Neural crest cell (in vitro differentiated cells): ENCODE measurements at places on chromosomes 7 and 10. TPM values are rescaled to one million over a fixed set of nuclear protein-coding genes. Genes with fewer than 3 reads are reported as not detected.

- no peaks in the 10 kb centered on the region for H3K27me3 ChIP-seq
- peak overlapping the region; percentile 52 for H3K27ac ChIP-seq
- H3K4me1 ChIP-seq: no peaks in the 10 kb centered on the region
- no peak overlapping the region for H3K4me3 ChIP-seq
Observed at GRCh38 chr10:68423522-68423921, 16.4 kb upstream of the RUFY2 start.

- H3K4me1 ChIP-seq: peaks cover 28% of the 10 kb centered on the region
- H3K36me3 ChIP-seq: peaks cover 4% of the 10 kb centered on the region
- H3K4me3 ChIP-seq: no peak overlapping the region
- DNase-seq: no peak
- no peak overlapping the region for H3K27ac ChIP-seq
- peaks cover 28% of the 10 kb centered on the region for H3K27me3 ChIP-seq
Observed at GRCh38 chr10:110503528-110504110, 5.9 kb downstream of the DUSP5 start.

DNA sequence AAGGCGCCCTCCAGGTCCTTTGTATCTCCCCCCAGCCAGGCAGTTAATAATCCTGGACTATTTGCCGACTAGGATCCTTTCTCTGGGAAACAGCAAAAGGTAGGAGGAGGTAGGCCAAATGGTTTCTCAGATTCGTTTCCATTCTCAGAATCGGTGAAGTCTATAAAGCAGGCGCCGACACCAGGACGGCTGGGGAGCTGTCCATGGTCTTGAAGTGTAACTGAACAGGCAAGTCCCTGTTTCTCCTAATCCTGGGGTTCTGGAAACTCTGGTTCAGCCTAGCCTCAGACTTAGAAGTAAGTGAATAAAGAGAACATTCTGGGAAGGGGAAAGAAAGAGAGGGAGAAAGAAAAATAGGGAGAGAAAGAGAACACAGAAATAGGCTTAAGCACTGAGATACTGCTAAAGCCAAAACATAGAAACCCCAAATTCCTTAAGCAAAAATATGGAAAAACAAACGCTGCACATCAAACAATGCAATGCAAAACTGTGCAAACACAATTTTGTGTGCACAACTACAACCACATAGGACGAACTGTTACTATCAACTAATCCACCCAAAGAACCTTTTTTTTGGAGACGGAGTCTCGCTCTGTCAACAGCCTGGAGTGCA lies 11.1 kb upstream of the INA start:
- H3K27me3 ChIP-seq: peaks cover 44% of the 10 kb centered on the region
- peaks cover 2% of the 10 kb centered on the region for H3K36me3 ChIP-seq
- H3K27ac ChIP-seq: no peak overlapping the region
- DNase-seq: peak; percentile 72

DNA sequence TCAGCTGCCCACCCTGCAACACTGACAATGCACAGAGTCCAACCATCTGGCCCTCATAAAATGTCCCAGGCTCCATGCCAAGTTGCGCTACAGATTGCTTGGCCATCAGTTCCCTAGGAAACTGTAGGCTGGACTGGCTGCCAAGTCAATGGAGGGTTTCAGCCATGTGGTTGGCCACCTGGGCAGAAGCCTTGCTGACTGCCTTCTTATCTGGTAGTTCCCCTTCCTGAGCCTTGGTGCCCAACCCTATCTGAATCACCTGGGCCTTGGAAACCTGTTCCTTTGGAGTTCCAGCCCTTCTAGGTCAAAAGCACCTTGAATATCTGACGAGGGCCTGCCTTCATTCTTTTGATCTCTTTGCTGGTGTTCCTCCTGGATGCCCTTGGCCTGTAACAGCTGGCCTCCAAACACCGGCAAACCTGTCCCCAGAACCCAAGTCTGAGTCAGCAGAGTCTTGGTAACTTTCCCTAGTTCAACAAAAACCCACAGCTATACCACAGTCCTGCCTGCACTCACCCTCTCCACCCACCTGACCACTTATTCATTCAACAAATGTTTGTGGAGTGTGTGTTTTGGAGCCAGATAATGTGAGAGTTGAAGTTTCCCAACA lies 37.4 kb upstream of the KDM7A start:
- no peak overlapping the region for H3K27ac ChIP-seq
- no peak for DNase-seq
- peaks cover 6% of the 10 kb centered on the region for H3K27me3 ChIP-seq

- H3K27me3 ChIP-seq: no peaks in the 10 kb centered on the region
- no peak overlapping the region for H3K27ac ChIP-seq
- no peaks in the 10 kb centered on the region for H3K36me3 ChIP-seq
- DNase-seq: no peak
- H3K4me1 ChIP-seq: no peaks in the 10 kb centered on the region
Observed at GRCh38 chr10:2094171-2094570, 356.8 kb upstream of the ADARB2 start.

GRCh38 chr10:89206402-89207180 lies 526 bp downstream of the CH25H start:
- DNase-seq: peak; percentile 9
- peak overlapping the region; percentile 80 for H3K4me3 ChIP-seq
- H3K27ac ChIP-seq: no peak overlapping the region
- peaks cover 36% of the 10 kb centered on the region for H3K27me3 ChIP-seq
- H3K36me3 ChIP-seq: no peaks in the 10 kb centered on the region

- DNase-seq: no peak
- no peak overlapping the region for H3K4me3 ChIP-seq
- H3K27me3 ChIP-seq: no peaks in the 10 kb centered on the region
- peaks cover 25% of the 10 kb centered on the region for H3K36me3 ChIP-seq
Observed at GRCh38 chr7:156963472-156963871, 14.0 kb downstream of the NOM1 start.

DNA sequence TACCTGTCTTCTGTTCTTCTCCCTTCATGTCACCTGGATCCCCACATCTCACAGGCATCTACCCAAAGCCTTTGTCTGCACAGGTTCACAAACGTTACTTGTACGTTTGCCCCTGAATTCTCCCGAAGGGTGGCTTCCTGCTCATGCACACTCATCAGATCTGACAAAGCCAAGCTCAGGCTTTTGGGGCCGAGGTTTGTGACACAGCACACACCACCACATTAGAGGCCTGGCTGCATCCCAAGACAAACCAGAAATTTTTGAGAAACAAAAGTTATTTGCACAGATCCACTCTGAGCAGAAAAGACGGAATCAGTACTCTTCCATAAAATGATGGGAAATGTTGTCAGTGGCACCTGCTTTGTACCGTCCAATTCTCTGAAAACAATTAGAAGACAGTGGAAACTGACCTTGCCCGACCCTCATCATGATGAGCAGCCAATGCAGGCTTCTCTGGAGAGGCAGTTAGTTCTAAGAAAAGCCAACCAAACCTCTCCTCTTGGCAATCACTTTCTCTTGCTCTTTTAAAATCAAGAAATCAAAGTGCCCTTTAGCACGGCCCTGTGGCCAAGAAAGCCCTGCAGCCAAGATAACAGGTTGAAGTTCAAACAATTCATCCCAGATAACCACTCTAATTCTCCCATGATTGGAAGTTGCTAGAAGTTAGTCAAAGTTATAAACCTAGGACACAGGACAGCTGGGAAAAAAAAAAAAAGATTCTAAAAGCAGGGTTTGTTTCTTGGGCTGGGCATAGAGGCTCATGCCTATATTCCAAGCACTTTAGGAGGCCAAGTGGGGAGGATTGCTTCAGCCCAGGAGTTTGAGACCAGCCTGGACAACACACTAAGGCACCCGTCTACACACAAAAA lies 13.6 kb upstream of the SVIL start:
- DNase-seq: no peak
- H3K36me3 ChIP-seq: peaks cover 26% of the 10 kb centered on the region
- peaks cover 30% of the 10 kb centered on the region for H3K4me1 ChIP-seq
- no peak overlapping the region for H3K4me3 ChIP-seq
- H3K27ac ChIP-seq: peak overlapping the region; percentile 44
- no peaks in the 10 kb centered on the region for H3K27me3 ChIP-seq

GRCh38 chr10:122841569-122841968 lies 4.1 kb downstream of the CUZD1 start:
- no peak overlapping the region for H3K4me3 ChIP-seq
- no peaks in the 10 kb centered on the region for H3K36me3 ChIP-seq
- no peak overlapping the region for H3K27ac ChIP-seq
- H3K4me1 ChIP-seq: no peaks in the 10 kb centered on the region
- DNase-seq: no peak

GRCh38 chr10:118204292-118204943 lies 137.7 kb downstream of the FAM204A start:
- H3K27ac ChIP-seq: no peak overlapping the region
- no peak for DNase-seq
- peaks cover 2% of the 10 kb centered on the region for H3K27me3 ChIP-seq
- no peaks in the 10 kb centered on the region for H3K36me3 ChIP-seq
- peaks cover 27% of the 10 kb centered on the region for H3K4me1 ChIP-seq
- no peak overlapping the region for H3K4me3 ChIP-seq

GRCh38 chr7:143256932-143257331 lies 6.3 kb upstream of the GSTK1 start:
- no peaks in the 10 kb centered on the region for H3K27me3 ChIP-seq
- peaks cover under 1% of the 10 kb centered on the region for H3K4me1 ChIP-seq
- H3K36me3 ChIP-seq: peaks cover 11% of the 10 kb centered on the region

- no peak overlapping the region for H3K4me3 ChIP-seq
- no peak overlapping the region for H3K27ac ChIP-seq
- no peaks in the 10 kb centered on the region for H3K36me3 ChIP-seq
- H3K4me1 ChIP-seq: no peaks in the 10 kb centered on the region
Observed at GRCh38 chr7:93055543-93056107, 62.2 kb downstream of the SAMD9 start.

DNA sequence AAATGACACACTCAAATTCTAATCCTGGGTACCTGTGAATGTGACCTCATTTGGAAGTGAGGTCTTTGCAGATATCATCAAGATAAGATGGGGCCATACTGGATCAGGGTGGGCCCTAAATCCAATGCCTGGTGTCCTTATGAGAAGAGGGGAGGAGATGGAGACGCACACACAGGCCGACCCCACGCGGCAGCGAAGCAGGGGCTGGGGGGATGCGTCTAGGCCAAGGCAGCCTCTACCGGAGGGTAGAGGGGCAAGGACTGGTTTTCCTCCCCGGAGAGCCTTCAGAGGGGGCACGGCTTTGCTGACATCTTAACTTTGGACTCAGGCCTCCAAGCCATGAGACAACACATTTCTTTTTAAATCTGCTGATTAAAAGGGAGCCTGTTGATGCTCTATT lies 33.3 kb downstream of the DPYSL4 start:
- H3K27ac ChIP-seq: no peak overlapping the region
- H3K27me3 ChIP-seq: no peaks in the 10 kb centered on the region
- H3K4me3 ChIP-seq: no peak overlapping the region
- DNase-seq: no peak

- H3K4me3 ChIP-seq: no peak overlapping the region
- peaks cover 7% of the 10 kb centered on the region for H3K27me3 ChIP-seq
- no peak for DNase-seq
- no peak overlapping the region for H3K27ac ChIP-seq
Observed at GRCh38 chr7:21358648-21359047, 69.2 kb upstream of the SP4 start.

DNA sequence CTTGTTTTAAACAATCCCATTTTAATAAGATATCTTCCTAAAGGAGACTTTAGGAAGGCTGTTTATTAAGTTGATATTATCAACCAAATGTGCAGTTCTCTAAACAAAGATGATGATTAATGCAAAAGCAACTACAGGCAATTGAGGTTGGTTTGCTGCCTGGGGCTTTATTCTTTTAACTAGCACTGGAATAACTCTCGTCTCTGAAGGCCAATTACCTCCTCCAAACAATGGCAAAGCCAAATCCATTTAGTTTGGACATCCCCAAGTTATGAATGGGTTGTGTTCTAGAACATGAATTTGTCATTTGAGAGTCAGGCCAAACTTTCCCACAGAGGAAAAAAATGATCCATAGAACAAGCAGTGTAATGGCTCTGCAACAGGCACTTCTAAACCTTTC lies 114.1 kb downstream of the SLC16A9 start:
- no peaks in the 10 kb centered on the region for H3K27me3 ChIP-seq
- H3K27ac ChIP-seq: peak overlapping the region; percentile 57
- no peaks in the 10 kb centered on the region for H3K36me3 ChIP-seq
- no peaks in the 10 kb centered on the region for H3K4me1 ChIP-seq

DNA sequence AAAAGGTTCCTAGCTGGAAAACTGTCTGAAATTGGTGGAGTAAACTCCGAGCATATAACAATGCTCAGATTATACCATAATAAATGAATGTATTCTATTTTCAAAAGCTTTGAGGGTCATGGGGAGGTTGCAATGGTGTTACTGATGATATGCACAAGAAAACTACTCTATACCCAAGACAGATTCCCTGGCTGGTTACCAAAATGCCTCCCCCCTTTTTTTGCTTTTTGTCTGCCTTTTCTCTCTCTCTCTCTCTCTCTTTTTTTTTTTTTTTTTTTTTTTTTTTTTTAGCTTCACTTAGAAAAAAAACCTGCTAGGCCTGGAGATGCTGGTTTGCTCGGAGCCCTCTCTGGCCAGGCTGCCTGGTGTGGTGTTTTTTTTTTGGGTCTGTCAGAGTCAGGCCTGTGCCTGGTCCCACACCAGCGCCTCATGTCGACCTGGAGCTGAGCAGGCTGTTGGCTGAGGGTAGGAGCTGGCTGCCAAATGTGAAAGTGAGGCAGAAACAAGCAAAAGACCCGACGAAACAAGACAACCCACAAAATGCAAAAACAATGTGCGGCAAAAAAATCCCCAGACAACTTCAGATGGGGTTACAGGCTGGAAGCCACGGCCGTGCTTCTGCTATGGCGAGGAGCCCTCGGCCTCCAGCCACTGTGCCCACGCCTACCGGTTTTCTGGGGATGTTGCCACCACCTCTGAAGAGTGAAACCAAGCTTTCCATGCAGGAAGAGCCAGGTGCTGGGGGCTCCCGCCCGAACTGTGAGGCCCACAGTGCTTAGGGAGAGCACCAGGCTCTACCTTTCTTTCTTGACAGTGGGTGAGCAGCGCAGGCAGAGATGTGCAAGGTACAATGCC lies 59.9 kb upstream of the EFCAB10 start:
- no peak for DNase-seq
- no peaks in the 10 kb centered on the region for H3K27me3 ChIP-seq
- H3K36me3 ChIP-seq: peaks cover 5% of the 10 kb centered on the region
- H3K27ac ChIP-seq: no peak overlapping the region
- H3K4me1 ChIP-seq: peaks cover 70% of the 10 kb centered on the region
- H3K4me3 ChIP-seq: peak overlapping the region; percentile 51

DNA sequence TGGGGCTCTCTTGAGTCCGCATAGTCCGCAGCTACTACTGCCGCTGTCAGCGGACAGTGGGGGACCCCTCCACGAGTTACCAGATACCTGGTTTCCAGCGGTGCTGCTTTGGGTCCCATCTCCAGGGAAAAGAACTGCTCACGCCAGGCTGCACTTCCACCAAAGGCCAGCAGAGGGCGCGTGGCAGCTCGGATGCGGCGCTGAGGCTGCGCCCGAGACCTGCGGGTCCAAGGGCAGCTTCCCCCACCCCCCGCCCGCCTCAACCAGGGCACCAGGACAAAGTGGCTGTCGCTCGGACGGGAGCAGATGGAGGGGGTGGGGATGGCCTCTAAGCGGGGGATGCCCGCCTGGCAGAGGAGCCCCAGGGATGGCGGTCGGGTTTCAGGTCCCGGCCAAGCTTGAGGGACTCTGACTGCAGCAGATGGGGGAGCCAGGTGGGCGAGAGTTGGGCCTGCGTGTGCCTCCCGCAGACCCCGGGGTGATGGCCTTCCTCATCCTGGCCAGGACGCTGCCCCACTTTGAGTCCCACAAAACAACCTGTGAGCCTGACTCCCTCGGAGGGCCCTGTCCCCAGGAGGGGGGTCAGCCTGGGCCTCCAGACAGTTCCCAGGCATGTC lies 23.8 kb upstream of the ZNF735 start:
- no peak overlapping the region for H3K27ac ChIP-seq
- peaks cover 4% of the 10 kb centered on the region for H3K36me3 ChIP-seq
- no peaks in the 10 kb centered on the region for H3K4me1 ChIP-seq

The BMS1 gene
- total RNA-seq: 27.7 TPM in 2 replicates

The ZNF804B gene
- not detected in 2 replicates for total RNA-seq

The SH2D4B gene
- 0.09 and 0.16 TPM in 2 replicates for total RNA-seq

The MBLAC1 gene
- 2.1 and 2.4 TPM in 2 replicates for total RNA-seq
